ENCODE measurements at places on chromosomes 7 and 10.
A peak's percentile ranks its signal among the peaks of the same experiment; 100 is the strongest.

- H3K27ac ChIP-seq: no peak overlapping the region
- no peaks in the 10 kb centered on the region for H3K36me3 ChIP-seq
- DNase-seq: no peak
- peaks cover 36% of the 10 kb centered on the region for H3K27me3 ChIP-seq
Observed at GRCh38 chr10:25061711-25062449, 45.5 kb downstream of the THNSL1 start.

DNA sequence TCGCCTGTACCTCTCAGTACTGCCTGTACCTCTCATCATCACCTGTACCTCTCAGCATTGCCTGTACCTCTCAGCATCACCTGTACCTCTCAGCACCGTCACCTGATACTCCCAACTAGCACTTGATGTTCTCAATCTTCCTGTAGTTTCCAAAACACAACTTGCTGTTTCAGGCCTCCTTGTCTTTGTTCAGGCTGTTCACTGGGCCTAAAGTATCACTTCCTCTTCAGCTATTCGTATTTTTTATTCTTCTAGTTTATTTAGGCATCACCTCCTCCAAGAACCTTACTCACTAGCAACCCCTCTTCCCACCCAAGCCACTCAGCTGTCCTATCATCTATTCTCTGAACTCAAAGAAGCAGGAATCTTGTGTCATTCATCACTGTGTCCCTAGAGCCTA is 24.1 kb downstream of the OR6B1 start:
- H3K4me1 ChIP-seq: peaks cover 6% of the 10 kb centered on the region
- no peak for DNase-seq
- no peak overlapping the region for H3K27ac ChIP-seq
- H3K27me3 ChIP-seq: no peaks in the 10 kb centered on the region
- H3K4me3 ChIP-seq: no peak overlapping the region
- H3K36me3 ChIP-seq: no peaks in the 10 kb centered on the region

DNA sequence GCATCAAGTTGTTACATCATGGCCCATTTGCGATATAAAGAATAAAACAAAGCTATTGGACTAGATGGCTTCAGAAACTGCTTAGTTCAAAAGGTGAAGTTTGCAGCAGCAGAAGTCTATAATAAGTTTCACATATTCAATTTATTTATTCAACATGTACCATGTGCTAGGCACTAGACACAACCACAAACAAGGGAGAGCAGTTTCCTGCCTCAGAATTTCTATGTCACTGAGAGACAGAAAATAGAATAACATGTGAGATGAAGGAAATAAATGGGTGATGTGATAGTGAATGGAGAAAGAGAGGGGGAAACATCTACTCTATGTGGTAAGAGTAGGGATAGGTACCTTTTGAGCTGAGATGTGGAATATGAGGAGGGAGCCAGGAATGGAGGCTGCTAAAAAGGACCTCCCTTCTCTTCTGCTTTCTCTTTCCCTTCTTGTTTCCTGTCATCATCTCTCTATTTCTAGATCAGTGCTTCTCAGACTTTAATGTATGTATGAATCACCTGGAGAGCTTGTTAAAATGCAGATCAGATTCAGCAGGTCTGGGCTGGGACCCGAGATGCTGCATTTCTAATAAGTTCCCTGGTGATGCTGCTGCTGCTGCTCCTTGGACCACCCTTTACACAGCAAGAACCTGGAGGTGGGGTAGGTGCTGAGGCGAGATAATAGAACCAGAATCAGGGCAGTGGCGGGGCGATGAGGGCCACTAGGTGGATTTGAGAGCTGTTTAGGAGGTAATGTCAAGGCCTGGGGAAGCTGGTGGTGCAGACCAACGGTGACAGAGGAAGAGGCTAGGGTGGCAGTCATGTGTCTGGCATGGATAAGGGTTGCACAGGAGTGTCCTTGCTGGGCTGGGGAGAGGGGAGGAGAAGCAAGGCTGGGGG is 13.7 kb upstream of the INMT start:
- H3K27ac ChIP-seq: no peak overlapping the region
- H3K4me1 ChIP-seq: 0 out of 2 replicates have a peak, but pooled peaks cover 3% of the 10 kb centered on the region
- no peak overlapping the region for H3K4me3 ChIP-seq
- H3K27me3 ChIP-seq: no peaks in the 10 kb centered on the region

GRCh38 chr7:2452643-2453270 is 23.4 kb downstream of the GRIFIN start:
- H3K4me1 ChIP-seq: peaks cover 4% of the 10 kb centered on the region
- H3K36me3 ChIP-seq: no peaks in the 10 kb centered on the region
- no peak for DNase-seq
- no peaks in the 10 kb centered on the region for H3K27me3 ChIP-seq
- no peak overlapping the region for H3K27ac ChIP-seq

- H3K27ac ChIP-seq: no peak overlapping the region
- no peaks in the 10 kb centered on the region for H3K36me3 ChIP-seq
- H3K4me3 ChIP-seq: no peak overlapping the region
- H3K27me3 ChIP-seq: no peaks in the 10 kb centered on the region
- peaks cover 38% of the 10 kb centered on the region for H3K4me1 ChIP-seq
- DNase-seq: no peak
Observed at GRCh38 chr10:59290448-59290847, 71.9 kb downstream of the FAM13C start.

GRCh38 chr10:70509757-70510147 is 31.2 kb downstream of the PALD1 start:
- no peaks in the 10 kb centered on the region for H3K27me3 ChIP-seq
- H3K4me1 ChIP-seq: peaks cover 56% of the 10 kb centered on the region
- H3K36me3 ChIP-seq: no peaks in the 10 kb centered on the region
- 0 out of 2 replicates have a peak overlapping the region, but pooled peaks have one; percentile 41 for H3K27ac ChIP-seq
- H3K4me3 ChIP-seq: no peak overlapping the region
- DNase-seq: no peak

DNA sequence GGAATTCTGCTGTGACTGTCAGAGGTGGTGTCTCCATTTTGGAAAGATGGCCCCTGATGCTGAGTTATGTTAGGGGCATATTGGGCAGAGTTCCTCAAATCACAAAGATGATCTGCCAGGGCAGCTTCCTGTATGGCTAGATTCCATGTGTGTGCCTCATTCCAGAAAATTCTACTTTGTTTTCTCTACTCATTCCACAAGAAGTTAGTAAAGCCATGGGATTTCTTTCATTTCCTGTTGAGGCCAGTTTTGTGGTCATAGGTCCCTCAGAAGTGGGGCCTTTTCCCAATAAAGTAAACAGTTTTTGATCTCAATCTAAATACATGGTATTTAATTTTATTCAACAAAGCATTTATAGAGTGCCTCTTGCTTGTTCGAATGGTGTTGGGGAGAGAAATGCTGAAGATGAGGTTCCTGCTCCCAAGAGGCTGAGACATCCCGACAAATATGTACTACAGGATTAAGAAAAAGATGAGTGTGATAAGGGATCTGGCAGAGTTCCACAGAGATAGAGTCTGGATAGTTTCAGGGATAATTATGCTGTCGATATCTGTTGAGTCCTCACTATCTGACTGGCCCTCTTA is 33.0 kb downstream of the MINDY4 start:
- H3K27ac ChIP-seq: no peak overlapping the region
- H3K4me3 ChIP-seq: no peak overlapping the region
- H3K36me3 ChIP-seq: peaks cover 10% of the 10 kb centered on the region
- H3K27me3 ChIP-seq: no peaks in the 10 kb centered on the region
- DNase-seq: no peak
- no peaks in the 10 kb centered on the region for H3K4me1 ChIP-seq

GRCh38 chr10:131021246-131021895 is 290.1 kb downstream of the TCERG1L start:
- DNase-seq: no peak
- no peak overlapping the region for H3K27ac ChIP-seq
- H3K27me3 ChIP-seq: peaks cover 17% of the 10 kb centered on the region
- H3K4me3 ChIP-seq: no peak overlapping the region

- H3K4me3 ChIP-seq: no peak overlapping the region
- H3K4me1 ChIP-seq: peaks cover 7% of the 10 kb centered on the region
- no peak for DNase-seq
- no peaks in the 10 kb centered on the region for H3K27me3 ChIP-seq
- H3K27ac ChIP-seq: no peak overlapping the region
Observed at GRCh38 chr10:98224509-98224908, 43.5 kb downstream of the LOXL4 start.

GRCh38 chr7:90222811-90223725 is 11.5 kb downstream of the STEAP2 start:
- no peaks in the 10 kb centered on the region for H3K27me3 ChIP-seq
- peak overlapping the region; percentile 70 for H3K27ac ChIP-seq
- H3K4me3 ChIP-seq: no peak overlapping the region
- H3K36me3 ChIP-seq: peaks cover 3% of the 10 kb centered on the region
- H3K4me1 ChIP-seq: peaks cover 37% of the 10 kb centered on the region
- no peak for DNase-seq

DNA sequence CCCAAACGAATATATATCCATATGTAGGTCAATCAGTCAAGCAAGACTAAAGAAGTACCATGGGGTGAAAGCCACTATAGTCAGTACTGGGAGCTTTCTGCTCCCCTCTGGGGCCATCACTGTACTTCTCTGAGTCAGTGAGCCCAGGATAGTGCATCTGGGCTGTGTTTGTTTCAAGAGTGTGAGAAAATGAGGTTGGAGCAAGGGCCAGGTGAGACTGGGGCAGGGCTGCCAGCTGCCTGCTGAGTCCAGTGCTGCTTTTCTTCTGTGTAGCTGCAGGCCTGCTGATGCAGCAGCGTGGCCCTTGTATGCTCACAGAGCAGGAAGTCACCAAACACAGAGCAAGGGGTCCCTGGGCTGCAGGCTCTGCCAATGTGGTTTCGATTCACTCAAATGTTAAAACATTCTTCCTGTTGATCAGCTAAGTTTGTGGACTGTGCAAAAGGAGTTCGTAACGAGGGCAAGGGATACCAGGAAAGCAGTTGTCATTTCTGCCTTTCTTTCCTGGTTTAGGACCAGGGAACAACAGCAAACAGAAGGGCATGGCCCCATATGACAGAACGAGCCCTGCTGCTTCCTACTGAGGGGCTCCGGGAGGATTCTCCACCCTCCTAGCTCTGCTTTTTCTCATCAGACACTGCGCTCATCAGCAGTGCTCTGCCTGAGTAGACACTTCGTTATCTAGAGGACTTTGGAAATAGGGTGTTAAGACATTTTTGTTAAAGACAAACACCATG is 65.4 kb upstream of the TNS3 start:
- H3K27me3 ChIP-seq: no peaks in the 10 kb centered on the region
- no peak overlapping the region for H3K4me3 ChIP-seq
- peaks cover 8% of the 10 kb centered on the region for H3K36me3 ChIP-seq
- H3K4me1 ChIP-seq: peaks cover 11% of the 10 kb centered on the region

- no peak overlapping the region for H3K4me3 ChIP-seq
- H3K4me1 ChIP-seq: no peaks in the 10 kb centered on the region
- no peaks in the 10 kb centered on the region for H3K27me3 ChIP-seq
- DNase-seq: no peak
- peak overlapping the region; percentile 19 for H3K27ac ChIP-seq
- peaks cover 36% of the 10 kb centered on the region for H3K36me3 ChIP-seq
Observed at GRCh38 chr10:96524741-96525140, 11.0 kb upstream of the TLL2 start.

GRCh38 chr7:134212576-134213546 is 85.7 kb downstream of the LRGUK start:
- H3K4me1 ChIP-seq: no peaks in the 10 kb centered on the region
- peaks cover 3% of the 10 kb centered on the region for H3K36me3 ChIP-seq
- DNase-seq: no peak
- H3K27me3 ChIP-seq: no peaks in the 10 kb centered on the region

DNA sequence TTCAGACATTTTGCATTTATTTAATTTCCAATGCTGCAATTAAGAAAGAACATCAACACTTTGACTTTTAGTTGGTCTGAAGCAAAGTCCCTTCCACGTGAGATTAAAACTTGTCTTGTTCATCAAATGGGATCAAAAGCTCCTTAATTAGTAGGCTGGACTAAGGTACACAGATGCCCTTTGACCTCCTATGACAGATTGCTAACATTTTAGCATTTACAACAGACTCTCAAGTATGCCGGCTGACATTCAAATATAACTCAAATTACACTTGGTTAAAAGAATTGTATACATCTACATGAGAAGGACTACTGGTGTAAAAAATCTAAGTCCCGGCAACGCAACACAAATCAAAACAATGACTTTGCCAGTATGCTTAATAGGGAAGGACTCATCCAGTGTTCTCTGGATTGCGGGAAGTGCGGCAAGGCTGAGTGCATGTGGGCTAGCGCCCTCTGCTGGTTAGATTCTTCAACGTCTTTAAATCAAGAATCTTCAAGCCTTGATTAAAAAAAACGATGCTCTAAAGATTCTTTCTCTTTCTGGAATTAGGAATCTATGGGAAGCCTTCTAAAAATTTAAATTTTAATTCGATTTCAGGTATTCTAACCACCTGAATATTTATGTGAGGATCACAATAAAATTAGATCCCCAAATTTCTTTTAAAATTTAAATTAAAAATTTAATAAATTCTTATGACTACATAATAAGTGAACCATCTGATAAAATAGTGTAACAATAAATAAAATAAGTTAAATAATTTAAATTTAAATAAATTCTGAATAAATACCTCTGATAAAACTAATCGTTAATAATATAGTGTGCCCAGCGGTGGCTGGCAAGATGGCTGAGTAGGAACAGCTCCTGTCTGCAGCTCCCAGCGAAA is 444.7 kb downstream of the DGKB start:
- no peaks in the 10 kb centered on the region for H3K27me3 ChIP-seq
- DNase-seq: peak; percentile 69
- H3K4me1 ChIP-seq: peaks cover 10% of the 10 kb centered on the region
- H3K27ac ChIP-seq: no peak overlapping the region

GRCh38 chr7:128882134-128882533 is 19.5 kb downstream of the ATP6V1F start:
- no peak overlapping the region for H3K4me3 ChIP-seq
- no peak overlapping the region for H3K27ac ChIP-seq
- H3K36me3 ChIP-seq: no peaks in the 10 kb centered on the region
- no peaks in the 10 kb centered on the region for H3K27me3 ChIP-seq
- no peak for DNase-seq
- H3K4me1 ChIP-seq: peaks cover 5% of the 10 kb centered on the region

DNA sequence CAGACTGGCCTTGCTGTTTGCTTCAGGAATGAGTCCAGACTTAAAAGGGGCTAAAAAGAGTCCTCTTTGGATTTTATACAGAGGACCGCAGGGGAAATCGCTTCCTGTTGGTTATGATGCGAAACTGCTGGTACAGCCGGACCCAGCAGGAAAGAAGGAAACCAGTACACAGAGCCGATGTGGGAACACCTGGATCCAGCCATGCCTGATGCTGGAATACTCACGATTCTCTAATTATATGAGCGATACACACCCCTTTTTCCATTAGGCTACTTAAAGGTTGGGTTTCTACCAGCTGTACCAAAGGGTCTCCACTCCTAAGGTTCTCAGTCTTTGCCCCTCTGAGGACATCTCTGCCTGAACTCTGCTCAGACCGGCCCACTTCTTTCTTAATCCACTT is 27.7 kb downstream of the ZNF777 start:
- no peak overlapping the region for H3K27ac ChIP-seq
- no peaks in the 10 kb centered on the region for H3K27me3 ChIP-seq
- H3K4me1 ChIP-seq: no peaks in the 10 kb centered on the region
- H3K36me3 ChIP-seq: peaks cover 6% of the 10 kb centered on the region

Measured in WTC11 (cell line).